A673 (cell line): ENCODE measurements at places on chromosomes 4 and X.

- DNase-seq = peak; percentile 75
These were observed 51.2 kb upstream of the KLF3 start for GRCh38 chr4:38612646-38613414.

DNA sequence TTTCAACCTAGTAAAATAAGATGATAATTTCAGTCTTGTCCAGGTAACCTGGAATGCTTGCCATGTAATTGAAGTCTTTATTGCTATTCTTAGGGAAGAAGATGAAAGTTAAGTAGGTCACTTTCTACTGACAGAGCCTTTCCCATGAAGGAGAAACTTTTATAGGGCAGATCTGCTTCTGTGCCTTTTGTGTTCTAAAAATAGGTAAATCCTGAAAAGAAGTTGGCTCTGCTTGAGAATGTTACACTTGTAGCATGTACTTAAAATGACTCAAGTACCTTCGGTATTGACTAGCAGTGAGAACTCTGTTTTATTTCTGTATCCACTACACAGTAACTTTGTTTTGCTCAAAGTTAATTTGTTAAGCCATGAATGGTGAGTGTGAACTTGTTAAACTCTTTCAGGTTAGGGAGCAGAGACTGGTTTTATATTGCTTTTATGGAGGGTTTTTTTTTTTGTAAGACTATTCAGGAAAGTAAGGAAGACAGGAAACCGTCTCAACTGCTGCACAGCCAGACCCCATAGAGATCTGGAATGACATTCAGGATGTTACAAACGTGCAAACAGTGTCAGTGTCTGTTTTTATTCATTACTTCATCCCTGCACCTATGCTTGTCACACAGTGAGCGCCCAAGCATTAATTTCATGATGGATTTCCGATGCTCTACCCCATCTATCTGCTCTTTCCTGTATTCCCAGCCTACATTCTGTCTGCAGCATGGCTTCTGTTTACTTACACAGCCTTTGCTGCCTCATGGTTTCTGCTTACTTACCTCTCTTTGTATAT, 53.0 kb downstream of the SEPTIN11 start:
- peak; percentile 52 for DNase-seq

GRCh38 chrX:130086447-130087206, 23.7 kb downstream of the ELF4 start:
- DNase-seq = no peak

DNA sequence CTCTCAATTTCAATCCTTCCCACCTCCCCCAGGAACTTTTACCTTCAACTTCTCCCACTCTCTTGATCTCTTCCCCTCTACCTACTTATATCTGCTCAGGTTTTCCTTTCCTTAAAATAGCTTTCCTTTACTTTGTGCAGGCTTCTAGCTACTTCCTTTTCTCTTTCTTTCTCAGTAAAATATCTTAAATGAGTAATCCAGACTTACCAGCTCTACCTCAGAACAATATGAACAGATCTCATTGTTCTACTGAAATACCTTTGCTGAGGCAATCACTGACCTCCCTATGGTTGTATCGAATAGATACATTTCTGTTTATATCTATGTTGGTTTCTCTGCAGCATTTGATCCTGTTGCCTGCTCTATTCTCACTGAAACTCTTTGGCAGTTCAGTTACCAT, 86.7 kb upstream of the WDR44 start:
- DNase-seq = no peak

DNA sequence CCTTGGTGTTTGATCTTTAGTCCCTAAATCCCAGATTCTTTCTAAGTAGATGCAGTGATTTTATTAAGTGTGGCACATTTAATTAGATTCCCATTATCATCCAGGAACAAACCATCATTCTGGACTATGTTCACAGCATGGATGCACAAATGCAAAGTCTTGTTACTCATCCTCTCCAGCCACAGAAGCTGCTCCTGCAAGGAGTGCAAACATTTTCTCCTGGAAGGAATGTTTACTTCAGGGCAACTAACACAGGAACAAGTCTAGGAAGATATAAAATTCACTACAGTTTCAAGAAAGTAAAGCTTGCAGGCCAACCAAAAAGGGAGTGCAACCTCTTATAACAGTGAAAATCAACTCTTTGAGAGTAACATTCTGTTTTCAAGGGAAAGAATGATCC, 106.0 kb downstream of the IQCM start:
- no peak for DNase-seq

DNA sequence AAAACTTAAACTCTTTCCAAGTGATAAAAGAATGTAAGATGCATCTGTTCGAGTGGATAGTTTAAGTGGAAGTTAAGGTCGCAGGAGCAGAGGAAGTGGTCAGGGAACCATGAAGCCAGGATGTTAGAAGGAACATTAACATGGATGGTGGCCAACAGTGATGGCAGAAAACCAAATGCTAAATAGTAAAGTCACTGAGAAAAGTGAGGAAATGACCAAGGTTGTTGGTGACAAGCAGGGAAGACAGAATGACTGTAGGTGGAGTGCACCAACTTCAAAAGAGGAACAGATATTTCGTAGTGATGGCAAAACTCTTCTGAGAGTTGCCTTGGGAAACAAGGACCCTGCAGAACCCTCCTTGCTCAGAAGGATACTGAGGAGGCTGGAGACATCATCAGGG, 226.2 kb downstream of the PALLD start:
- no peak for DNase-seq

DNA sequence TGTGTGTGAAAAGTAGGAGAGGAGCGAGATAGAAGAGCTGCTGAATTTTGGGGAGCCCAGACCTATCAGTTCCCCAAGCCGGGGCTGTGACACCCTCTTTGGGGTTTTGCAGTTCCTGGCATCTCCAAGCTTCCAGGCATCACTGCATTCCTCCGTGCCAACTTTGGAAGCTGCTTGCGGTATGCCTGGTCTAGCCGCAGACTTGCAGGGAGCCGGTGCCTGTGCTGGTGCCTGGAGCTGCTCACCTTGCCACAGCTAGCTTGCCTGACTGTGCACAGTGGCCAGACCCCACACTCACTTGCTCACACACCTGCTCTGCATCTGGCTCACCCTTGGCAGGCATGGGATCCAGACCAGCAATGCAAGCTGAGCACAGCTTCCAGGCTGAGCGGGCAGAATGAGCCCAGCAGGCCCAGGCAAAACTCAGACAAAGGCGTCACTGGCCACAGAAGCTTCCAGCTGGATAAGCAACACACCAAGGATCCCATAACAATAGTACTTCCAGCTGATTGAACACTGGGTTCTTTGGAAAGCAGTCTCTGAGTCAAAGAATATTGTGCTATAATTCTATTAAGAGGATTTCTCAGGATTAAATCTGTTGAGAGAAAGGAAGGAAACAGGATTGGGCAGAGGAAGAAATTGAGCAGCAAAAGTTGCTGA, 390.9 kb downstream of the TEX13C start:
- DNase-seq = no peak

GRCh38 chrX:31124536-31124935, 52.7 kb upstream of the FTHL17 start:
- DNase-seq = no peak

GRCh38 chr4:55364691-55365344, 18.8 kb downstream of the SRD5A3 start:
- no peak for DNase-seq

DNA sequence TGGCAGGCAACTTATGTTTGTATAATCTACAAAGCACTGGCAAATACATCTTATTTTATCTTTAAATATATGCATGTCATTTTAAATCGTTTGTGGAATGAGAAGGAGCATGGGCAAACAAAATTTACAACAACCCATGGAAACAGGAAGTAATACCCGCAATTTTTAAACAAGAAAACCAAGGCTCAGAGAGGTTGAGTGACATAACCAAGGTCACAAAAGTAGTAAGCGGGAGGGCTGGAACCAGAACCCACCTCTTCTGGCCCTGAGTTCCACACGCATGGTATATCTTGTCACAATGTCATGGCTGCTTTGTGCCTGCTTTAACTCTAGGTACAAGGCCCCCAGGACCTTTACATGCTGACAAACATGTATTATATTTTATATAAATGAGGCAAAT, 52.9 kb downstream of the SLC7A11 start:
- no peak for DNase-seq

DNA sequence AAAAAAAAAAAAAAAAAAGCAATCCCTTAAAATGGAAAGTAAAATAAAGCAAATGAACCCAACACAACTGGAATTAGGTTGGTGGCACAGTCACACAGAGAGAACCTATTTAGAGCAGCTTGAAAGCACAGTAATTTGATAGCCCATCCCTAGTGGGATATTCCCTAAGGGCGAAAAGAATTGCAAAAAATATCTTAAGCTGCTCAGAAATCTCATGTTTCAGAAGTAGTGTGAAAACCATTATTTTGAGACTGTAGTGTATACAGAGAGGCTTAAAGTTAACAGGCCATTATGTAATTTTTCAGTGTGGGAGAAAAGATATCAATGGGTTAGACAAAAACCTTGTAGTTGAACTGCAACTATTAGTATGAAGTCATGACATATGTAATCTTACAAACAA, 40.0 kb upstream of the DHX15 start:
- DNase-seq = peak; percentile 74
